ENCODE measurements at places on chromosomes 5 and 9. TPM values are rescaled to one million over a fixed set of nuclear protein-coding genes. Genes with fewer than 3 reads are reported as not detected.

IGFBPL1 gene
- total RNA-seq = 2.6 TPM

OXCT1 gene
- total RNA-seq = 40.0 TPM

SUSD1 gene
- total RNA-seq = 5.9 TPM

- ATAC-seq = peak; percentile 76
Measured at GRCh38 chr9:133862585-133863256, 124.6 kb upstream of the SARDH start.

GRCh38 chr5:76514713-76515112 lies 108.5 kb downstream of the F2RL2 start:
- ATAC-seq = no peak

GRCh38 chr5:96091874-96092273 lies 130.2 kb upstream of the ELL2 start:
- ATAC-seq = no peak

DNA sequence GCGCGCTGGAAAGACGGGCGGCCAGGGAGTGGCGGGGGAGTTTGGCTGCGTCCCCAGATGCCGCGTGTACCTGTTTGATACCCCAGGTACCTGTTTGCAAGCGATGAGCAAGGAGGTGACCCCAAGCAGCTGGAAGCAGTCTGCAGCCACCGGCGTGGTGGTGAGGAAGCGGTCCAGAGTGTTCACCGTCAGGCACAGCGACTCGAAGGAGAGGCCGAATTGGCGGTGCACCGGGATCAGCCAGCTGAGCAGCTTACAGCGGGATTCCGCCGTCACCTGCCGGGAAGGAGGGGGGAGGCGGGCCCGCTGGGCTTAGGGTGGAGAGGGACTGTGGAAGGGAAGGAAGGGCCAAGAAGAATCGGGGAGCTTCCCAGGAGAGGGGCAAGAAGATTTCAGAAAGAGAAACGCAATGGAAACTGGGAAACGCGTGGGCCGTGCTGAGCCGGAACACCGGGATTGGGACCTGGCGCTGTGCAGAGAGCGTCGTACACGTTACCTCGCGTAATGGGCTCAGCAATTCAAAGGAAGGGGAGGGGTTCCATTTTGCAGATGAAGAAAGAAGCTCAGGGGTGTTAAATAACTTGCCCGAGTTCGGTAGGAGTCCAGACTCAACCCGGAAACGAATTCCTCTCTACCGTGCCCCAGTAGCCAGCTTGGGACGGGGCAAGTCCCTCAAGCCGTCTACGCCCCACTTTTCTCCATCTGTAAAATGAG lies 980 bp downstream of the CCNO start:
- peak; percentile 11 for ATAC-seq

GRCh38 chr9:88184976-88185375 lies 46.7 kb upstream of the SPATA31C2 start:
- no peak for ATAC-seq

GRCh38 chr5:66828548-66829357 lies 232.6 kb downstream of the MAST4 start:
- peak; percentile 92 for ATAC-seq

DNA sequence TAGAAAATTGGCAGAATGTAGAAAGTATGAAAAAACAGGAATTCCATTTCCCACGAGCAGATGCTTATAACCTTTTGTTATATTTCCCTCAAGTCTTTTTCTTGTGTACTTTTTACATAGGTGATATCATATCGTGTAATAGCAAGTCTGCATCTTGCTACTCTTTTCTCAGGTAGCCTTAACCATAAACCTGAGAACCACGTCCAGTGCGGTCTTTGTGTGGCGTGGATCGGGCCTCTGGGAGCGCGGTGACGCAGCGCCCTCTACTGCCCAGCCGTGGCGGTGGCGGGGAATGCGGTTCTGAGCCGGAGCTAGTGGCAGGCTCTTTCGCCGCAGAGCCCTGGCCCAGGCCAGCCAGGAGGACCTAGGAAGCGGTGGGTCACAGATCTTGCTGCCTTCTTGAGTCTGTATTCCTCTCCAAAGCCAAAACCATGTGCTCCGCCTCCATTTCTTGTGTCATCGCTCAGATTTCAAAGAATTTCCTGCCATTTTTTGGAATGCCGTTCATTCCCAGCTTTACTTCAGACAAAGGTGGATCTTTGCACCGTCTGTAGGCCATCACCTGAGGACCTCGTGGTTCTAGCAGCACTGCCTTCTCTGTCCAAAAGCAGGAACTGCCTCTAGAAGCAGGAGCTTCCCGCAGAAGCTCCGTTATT lies 71.9 kb downstream of the MVB12B start:
- peak; percentile 83 for ATAC-seq

DNA sequence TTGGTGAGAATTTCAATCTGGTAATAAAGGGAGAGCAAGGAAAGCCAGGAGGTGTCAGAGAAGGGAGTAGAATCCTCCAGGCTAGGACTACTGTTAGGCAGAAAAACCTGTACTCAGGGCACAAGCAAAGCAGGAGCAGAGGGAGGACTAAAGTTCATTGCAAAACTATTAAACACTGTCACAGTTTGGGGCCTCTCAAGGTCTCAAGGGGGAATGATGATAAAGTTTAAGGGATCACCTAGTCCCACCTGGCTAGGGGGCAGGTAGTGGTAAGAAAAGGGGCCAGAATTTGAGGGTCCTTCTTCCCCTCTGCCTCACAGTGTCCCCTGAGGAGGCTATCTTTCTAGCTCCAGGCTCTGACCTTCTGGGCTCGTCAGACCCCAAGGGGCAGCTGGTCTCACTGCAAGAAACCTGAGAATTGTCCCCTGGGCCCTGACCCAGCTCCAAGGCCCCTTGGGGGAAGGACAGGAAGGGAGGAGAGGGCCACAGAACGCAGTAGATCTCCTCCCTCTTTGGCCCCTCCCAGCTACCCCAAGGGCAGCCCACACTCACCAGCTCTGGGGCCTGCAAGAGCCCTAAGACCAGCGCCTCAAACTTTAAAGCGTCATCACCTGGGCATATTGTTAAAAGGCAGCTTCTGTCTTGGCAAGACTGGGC lies 974 bp downstream of the CCDC69 start:
- ATAC-seq = peak; percentile 78

DNA sequence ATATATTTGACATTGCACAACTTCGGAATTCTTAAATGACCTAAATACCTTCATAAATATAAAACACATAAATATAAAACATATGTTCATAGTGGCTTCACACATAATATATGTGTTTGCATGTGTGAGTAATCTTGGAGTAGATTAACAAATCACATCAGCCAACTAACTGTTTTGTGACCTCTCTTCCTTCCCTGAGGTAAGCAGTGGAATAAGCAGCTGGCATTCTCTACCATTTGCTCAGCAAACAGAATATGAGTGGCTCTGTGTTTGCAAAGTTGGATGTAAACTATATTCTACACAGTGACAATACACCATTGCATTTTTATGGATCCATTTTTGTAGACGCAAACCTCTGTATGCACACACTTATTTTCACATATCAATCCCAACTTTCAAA lies 189.9 kb downstream of the ACER2 start:
- no peak for ATAC-seq

Measured in gastroesophageal sphincter (tissue), 4 donors.